ENCODE measurements at places on chromosomes 13 and 19.

- peak; percentile 5 for DNase-seq
Observed at GRCh38 chr19:42480335-42481095, 37.8 kb upstream of the CXCL17 start.

- DNase-seq = no peak
Observed at GRCh38 chr19:50309396-50310125, 19.6 kb downstream of the KCNC3 start.

DNA sequence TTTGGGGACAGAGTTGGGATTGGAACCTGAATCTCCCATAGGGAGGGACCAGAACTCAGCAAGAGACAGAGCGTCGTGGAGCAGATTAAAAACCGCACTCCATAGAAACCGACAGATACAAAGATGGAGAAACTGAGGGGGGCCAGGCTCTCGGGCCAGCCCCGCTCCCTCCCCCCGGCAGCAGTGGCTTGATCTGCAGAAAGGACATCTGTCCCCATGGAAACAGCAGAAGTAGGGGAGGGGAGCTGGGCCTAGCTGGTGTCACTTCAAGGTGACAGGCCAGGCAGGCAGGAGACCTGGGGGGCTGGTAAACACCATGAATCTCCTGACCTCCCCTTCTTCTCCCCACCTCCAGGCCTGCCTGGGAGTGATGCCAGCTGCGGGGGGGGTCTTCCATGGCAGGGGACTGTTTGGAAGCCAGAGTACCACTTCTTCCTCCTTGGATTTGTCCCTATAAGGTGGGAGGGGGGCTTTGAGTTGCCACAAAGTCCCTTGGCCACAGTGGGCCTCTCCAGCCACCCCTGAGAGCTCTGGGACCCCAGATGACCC lies 10.9 kb downstream of the TMIGD2 start:
- no peak for DNase-seq

DNA sequence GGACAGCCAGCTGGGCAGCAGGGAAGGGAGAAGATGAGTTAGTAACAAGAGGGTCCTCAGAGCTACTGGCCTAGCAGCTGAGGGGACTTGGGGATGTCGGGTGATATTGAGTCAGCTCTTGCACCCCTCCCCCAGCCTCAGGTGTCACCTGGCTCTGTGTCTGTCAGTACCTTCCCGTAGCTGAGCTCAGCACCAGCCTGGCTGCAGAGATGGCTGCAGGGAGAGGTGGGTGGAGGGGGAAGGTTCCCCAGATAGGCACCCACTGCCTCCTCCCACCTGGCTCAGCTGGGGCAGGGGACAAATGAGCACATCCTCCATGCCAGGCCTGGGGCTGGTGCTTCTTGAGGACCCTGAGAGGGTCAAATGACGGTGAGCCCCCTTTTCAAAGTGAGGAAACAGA lies 6.8 kb upstream of the KPTN start:
- DNase-seq = no peak

GRCh38 chr19:31555634-31556215 lies 206.5 kb upstream of the TSHZ3 start:
- DNase-seq = no peak

- DNase-seq = no peak
Observed at GRCh38 chr13:47076500-47076899, 179.6 kb upstream of the HTR2A start.

- no peak for DNase-seq
Observed at GRCh38 chr19:2239771-2240770, 3.4 kb downstream of the SF3A2 start.

GRCh38 chr13:27359199-27359821 lies 65.1 kb upstream of the GTF3A start:
- peak; percentile 44 for DNase-seq

DNA sequence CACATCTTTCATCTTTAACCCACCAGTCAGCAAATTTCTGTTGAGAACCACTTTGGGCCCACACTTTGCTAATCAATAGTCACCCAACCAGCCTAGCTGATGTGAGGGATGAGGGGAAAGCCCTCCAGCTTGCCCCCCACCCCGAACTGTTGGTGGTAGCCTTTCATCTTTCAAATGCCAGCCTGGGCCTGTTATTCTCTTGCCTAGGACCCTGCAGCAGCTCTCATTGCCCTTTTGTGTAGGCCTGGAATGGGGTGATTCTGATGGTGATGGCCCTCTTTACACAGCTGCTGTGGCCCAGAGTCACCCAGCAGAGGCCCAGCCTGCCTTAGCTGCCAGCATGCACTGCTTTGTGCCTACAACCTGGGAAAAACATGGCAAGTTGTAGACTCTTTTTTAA lies 294.5 kb downstream of the SLC7A1 start:
- DNase-seq = no peak

GRCh38 chr13:79861731-79862130 lies 380.8 kb downstream of the NDFIP2 start:
- no peak for DNase-seq

DNA sequence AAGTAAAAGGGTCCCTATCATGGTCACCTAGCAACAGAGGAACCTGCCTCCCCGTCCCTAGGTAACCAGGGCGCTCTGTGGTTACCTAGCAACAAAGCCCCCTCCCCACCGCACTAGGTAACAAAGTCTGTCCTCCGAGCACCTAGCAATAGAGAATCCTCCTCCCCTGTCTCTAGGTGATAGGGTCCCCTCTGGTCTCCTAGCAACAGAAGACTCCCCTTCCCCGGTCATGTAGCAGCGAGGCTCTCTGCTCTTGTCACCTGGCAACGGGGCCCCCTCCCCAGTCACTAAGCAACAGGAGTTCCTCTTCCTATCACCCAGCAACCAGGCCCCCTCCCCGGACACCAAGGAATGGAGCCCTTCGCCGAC lies 307 bp downstream of the JOSD2 start:
- DNase-seq = no peak

- no peak for DNase-seq
Observed at GRCh38 chr13:78569029-78569428, 34.3 kb downstream of the POU4F1 start.

DNA sequence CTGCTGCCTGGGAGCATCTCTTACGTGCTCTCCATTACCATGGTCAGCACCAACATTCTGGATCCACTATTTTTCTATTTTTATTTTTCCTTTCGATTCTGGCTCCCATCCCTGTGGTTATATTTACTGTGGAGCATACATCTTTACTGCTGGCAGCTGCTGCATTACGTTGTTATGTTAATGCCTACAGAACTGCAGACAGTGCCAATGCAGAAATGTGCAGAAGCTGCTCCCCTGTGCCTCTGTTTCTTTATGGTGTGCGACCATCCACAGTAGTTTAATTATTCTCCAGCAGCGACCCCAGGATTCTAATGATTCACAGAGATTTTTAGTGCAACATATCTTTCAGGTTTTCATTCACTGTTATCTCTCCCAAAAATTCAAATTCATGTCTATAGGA lies 911.7 kb upstream of the SLITRK6 start:
- DNase-seq = no peak

DNA sequence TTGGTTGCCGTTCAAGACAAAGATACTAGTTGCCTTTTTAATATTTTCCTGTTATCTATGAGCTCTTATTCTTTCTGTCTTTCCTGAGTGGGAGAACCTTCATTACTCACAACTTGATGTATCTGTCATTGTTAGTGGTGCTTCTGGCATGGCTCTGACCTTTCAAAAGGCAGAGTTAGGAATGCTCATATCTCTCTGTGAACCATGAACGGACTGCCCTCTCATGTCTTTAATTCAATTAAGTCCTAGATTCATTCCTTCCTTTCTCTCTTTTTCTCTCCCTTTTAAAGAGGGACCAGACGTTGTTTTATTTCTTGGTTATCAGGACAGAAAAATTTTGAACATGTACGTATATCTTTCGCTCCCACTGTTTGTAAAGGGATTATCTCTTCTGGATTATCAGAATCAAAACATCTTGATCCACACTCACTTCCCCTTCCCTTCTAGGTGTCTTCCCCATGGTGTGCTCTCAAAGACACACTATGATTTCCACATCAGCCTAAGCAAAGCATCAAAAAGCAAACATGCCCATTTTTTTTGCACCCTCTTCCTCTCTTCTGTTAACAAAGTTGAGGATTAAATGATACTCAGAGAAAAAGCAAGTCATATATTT lies 90.3 kb downstream of the LRCH1 start:
- DNase-seq = no peak

DNA sequence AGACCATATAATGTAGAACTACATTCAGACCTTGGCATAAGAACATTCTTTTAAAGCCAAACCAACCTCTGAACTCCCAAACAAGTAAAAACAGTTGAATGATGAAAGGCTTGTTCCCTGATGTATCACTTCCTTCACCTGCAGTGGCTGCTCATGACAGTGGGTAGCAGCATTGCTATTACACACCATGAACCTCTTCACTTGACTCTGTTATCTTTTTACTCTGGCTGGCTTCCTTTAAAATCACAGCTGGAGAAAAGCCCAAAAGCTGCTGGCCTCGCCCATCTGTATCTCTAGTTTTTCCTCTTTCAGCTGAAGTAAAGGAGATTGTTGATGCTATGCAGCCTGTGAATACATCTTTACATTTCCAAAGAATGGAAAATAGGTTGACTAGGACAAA lies 22.6 kb downstream of the THSD1 start:
- DNase-seq = no peak

DNA sequence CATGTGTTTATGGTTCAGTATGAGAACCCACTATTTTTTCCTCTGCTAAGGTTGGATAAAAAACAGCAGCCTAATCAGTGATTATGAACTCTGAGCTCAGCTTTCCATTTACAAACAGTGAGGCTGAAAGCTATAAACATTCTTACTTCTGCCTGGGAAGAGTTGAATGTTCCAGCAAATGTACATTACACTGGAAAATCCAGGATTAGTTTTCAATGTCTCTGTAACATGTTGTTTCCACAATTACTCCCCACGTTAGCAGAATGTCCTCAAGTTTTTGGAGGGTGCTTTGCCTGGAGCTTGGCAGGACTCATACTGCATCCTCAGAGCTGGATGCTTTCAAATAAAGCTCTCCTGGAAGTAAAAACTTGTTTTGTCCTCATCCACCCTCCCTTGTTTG lies 150.4 kb downstream of the POSTN start:
- DNase-seq = no peak

DNA sequence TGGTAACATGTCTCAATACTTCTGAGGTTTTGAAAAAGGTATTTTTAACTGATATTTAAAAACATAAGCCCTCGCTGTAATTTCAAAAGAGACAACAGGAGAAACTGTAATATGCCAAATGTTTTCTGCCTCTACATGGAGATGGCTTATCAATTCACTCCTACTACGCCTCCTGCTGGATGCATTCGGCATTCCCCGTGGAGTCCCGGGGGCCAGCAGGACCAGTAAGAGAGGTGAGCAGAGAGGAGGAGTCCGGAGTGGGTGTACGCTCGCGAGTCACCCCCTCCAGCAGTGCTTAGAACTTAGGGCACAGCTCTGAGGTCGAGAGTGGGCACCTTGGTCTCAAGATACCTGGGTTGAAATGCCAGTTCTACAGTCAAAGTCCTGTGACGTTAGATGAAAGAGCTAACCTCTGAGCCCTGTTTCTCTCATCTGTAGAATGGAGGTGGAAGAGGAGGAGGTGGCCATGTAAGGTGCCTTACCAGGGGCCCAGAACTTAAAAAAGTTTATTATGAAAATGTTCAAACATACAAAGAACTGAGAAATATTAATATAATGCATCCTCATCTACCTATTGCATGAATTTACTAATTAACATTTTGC lies 110.2 kb downstream of the STK24 start:
- no peak for DNase-seq

DNA sequence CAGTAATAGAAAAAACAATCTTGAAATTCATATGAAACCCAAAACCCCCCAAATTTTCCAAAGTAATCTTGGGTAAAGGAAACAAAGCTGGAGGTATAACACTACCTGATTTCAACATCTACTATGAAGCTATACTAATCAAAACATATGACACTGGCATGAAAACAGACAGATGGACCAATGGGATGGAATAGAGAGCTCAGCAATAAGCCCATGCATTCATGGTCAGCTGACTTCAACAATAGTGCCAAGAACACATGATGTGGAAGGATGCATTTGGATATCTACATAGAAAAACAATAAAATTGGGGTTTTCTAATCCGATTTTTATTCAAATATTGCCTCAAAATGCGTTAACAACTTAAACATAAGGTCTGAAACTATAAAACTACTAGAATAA lies 32.2 kb upstream of the ZNF766 start:
- DNase-seq = no peak

GRCh38 chr13:40164133-40164532 lies 502.3 kb downstream of the FOXO1 start:
- DNase-seq = no peak

DNA sequence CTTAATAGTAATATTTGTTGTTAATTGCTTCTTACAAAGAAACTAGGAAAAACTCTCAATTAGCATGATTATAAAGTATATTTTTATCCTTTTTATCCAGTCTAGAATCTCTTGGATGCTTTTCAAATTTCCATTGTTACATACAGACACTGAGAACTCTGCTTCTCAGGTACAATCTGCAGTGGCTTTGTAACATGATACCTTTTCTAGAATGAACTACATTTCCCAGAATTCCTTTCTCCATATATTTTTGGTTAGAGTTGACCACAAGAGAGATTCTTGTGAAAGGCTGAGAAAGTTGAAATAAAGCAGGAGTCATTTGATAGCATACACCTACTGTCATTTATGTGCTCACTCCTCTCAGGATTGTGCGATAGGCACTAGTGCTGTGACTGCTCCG lies 148.6 kb downstream of the SLITRK6 start:
- no peak for DNase-seq

DNA sequence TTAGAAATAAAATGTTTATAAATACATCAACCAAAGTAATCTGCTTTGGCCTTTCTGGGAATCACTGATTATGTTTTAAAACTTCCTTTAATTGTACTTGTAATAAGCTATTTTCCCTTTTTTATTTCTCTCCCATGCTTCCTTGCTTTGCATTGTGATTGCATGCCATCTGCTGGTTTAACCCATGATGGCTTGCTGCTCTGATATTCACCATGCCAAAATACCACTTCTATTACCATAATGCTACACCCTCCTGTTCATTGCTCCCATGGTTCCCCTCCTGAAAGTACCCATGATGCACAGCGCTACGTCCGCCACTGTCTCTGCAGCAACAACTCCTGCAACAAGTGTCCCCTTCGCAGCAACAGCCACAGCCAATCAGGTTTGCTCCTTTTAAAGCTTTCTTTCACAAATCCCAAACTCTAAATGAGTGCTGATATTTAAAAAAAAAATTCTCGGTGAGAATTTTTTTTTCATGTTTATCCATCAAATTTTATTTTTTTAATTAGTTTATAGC lies 67.7 kb upstream of the RAP2A start:
- DNase-seq = no peak

- DNase-seq = peak; percentile 99
Observed at GRCh38 chr19:6199240-6199994, 64.0 kb downstream of the ACSBG2 start.

GRCh38 chr19:18768997-18769891 lies 21.9 kb downstream of the COMP start:
- DNase-seq = no peak

Data from activated CD4-positive, CD25-positive, alpha-beta regulatory T cell (primary cell).